ENCODE measurements at places on chromosomes 1 and 21.

- no peak for DNase-seq
These were observed 62.8 kb upstream of the PDE9A start for GRCh38 chr21:42590431-42591131.

DNA sequence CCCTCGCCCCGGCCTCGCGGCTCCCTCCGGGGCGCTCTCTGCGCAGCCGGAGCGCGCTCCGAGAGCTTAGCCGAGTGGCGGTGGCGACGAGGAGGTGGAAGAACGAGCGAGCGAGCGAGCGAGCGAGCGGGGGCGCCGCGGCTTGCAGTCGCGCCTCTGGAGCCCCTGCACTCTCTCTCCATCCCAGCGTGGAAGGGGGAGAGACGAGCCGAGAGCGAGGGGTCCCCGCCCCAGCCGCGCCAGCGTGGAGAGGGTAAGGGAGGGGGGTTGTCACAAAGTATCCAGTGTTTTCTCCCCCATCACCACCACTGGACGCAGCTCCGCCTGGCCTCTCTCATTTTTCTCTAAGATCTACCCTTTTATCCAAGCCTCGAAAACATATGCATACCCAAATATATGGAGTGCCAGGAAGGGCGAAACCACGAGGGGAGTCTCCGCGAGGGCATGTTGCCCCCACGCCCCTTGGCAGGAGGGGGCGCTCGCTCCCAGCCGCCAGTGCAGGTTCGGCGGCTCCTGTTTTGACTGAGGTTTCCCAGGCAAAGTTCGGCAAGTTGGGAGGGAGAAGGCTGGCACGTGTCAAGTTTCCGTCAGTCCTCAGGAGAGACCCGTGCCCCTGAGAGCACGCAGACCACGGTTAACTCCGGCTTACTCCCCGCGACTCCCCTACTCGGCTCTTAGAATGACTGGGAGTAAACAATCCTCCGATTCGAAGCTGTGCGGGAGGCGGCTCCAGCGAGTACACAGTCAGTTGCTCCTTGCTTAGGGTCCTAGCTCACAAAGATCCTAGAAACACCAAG, 569 bp upstream of the DAB1 start:
- no peak for DNase-seq

DNA sequence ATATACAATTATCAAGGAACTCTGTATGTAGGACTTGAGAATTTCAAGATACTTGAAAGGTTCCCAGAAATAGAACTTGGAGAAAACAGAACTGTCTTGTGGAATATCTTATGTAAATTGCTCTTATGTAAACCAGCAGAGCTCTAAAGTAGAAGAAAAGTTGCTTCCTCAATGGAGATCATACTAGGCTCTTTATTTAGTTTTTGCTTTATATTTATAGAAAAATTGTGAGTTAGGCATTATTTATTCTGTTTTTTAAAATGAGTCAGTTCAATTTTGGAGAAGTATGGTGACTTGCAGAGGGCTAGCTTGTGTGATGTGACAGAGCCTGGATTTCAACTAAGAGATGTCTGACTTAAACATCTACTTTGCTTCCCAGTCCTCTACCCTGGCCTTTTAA, 40.4 kb downstream of the ATP6V1G3 start:
- DNase-seq = no peak

- DNase-seq = no peak
These were observed 69.6 kb downstream of the UBIAD1 start for GRCh38 chr1:11342621-11343032.

- DNase-seq = no peak
These were observed 1.0 kb upstream of the MFN2 start for GRCh38 chr1:11979028-11979850.

DNA sequence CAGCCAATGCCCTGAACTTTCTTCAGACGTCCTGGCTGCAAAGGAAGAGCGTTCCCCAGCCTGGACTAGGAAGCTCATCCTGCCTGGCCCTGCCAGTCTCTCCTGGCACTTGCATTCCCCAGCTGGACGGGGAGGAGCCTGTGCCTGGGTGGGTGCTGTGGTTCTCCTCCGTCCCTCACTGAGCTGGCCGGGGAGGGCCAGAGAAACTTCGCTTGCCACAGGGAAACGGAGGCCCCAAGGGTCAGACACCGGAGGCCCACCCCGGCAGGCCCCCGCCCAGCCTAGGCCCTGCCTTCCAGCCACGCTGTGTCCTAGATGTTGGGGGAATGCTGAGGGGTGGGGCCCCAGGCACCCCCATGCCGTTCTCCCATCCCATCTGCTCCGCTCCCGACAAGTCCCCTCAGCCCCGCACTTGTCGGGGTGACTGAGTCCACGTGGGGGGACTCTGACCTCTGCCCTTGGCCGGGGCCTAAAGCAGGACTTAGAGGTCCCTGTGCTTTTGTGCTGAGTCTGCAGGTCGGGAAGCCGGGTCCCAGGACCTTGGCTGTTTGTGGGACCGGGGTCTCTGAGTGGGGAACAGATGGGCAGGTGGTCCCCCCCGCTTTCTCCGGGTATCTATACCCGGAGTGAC, 4.8 kb downstream of the FTCD start:
- DNase-seq = no peak

- DNase-seq = peak; percentile 58
These were observed 43.7 kb downstream of the KIF21B start for GRCh38 chr1:200979574-200980451.

DNA sequence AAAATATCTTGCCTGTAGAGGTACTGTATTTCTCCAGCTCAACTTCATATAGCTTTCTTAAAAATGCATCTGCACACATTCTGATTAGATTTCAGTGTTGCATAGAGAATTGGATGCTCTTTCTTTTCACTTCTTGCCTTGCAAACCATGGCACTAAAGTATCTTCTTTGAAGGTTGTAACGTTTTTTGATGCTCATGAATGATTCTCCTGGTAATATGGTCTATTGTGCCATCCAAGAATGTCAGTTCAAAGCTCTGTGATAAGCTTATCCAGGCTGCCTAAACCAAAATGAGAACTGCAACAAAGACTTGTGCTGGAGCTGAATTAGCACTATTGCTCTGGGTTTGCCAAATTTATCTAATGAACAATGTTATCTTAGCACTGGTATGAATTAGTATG, 1.9 kb downstream of the SGIP1 start:
- no peak for DNase-seq

DNA sequence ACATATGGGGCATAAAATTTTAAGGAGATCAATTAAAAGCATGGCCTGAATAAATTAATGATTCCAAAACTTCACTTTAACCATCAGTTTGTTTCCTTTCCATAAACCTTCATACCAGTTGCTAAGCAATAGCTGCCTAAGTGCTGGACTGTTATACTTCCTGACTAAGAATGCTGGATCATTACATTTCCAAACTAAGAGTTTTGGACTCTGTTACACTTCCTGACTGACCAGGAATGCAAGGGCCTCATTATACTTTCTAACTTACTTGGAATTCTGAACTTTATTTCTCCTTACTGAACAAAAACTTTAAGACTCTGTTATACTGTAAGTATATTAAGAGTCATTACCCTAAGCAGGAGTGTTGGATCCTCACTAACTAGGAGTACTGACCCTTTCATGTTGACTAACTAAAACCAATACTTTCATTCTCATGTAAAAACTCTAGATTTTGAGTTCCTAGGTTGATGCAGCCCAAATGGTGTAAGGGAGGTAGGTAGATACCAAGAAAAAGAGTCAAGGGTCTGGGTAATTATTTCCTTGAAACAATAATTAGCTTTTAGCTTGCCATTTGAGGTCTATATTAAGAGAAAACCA, 118.2 kb downstream of the FAF1 start:
- no peak for DNase-seq

DNA sequence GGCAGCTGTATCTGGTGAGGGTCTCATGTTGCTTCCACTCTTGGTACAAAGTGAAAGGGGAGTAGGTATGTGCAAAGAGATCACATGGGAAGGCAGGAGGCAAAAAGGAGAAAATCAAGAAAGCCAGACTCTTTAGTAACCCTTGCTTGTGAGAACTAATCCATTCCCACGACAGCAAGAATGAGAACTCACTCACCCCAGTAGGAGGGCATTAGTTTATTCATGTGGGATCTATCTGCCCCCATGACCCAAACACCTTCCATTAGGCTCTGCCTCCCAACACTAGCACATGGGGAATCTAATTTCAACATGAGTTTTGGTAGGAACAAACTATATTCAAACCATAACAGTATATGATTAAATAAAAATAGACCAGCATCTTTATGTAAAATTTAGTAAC, 57.6 kb downstream of the ZNHIT6 start:
- DNase-seq = no peak

- no peak for DNase-seq
These were observed 149.8 kb downstream of the NCAM2 start for GRCh38 chr21:21148009-21148408.

- no peak for DNase-seq
These were observed 109.2 kb upstream of the SERTAD4 start for GRCh38 chr1:210123383-210123782.

GRCh38 chr1:21333824-21334213, 43.6 kb upstream of the ECE1 start:
- no peak for DNase-seq

GRCh38 chr21:42232176-42232825, 13.4 kb downstream of the ABCG1 start:
- DNase-seq = no peak

GRCh38 chr1:77412069-77412819, 130.4 kb downstream of the AK5 start:
- no peak for DNase-seq

GRCh38 chr1:70327306-70328076, 27.0 kb downstream of the ANKRD13C start:
- DNase-seq = no peak

GRCh38 chr1:226064816-226065248, 2.3 kb downstream of the H3-3A start:
- DNase-seq = peak; percentile 80

- DNase-seq = no peak
These were observed 30.3 kb downstream of the SERTAD4 start for GRCh38 chr1:210262897-210263272.

DNA sequence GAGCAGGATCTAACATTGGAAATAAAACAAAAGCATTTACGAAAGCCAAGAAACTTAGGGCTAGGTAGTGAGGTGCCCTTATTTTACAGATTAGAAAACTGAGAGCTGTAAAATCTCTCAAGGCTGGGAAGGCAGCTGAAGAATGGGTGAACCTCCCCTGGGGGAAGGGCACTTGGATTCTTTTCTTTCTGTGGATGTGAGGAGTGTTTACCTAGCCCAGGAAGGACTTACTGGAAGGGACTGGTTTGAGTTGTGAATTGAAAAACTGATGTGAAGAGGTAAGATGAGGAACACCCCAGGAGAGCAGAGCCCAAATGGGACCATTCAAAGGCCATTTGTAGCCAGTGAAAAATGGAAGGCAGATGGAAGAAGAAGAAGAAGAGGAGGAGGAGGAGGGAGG, 74.7 kb upstream of the NGF start:
- DNase-seq = no peak

- no peak for DNase-seq
These were observed 237.9 kb upstream of the PBX1 start for GRCh38 chr1:164320790-164321731.

GRCh38 chr21:40685141-40685540, 161.8 kb downstream of the DSCAM start:
- no peak for DNase-seq

DNA sequence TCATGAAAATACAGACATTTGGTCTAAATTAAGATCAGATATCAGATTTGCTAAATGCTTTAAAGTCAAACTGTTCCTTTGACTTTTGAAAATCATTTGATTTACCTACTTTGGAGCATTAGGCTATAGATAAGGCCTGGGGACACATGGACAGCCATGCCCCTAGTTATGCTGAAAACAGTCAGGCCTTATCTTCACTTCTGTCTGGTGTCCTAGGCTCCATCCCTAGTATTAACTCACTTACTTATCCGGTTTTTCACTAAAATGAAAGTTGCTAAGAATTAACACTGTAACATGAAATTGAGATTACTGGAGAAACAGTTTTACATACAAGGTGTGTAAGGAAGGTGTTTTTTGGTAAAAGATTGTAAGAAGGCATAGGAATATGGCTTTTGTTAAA, 4.5 kb upstream of the CATSPERE start:
- DNase-seq = no peak

Data from natural killer cell (primary cell).